ENCODE measurements at places on chromosomes 7 and 10. TPM values are rescaled to one million over a fixed set of nuclear protein-coding genes. Genes with fewer than 3 reads are reported as not detected.

GRCh38 chr7:21550821-21551531 is 8.1 kb downstream of the DNAH11 start:
- no peak for DNase-seq

DNA sequence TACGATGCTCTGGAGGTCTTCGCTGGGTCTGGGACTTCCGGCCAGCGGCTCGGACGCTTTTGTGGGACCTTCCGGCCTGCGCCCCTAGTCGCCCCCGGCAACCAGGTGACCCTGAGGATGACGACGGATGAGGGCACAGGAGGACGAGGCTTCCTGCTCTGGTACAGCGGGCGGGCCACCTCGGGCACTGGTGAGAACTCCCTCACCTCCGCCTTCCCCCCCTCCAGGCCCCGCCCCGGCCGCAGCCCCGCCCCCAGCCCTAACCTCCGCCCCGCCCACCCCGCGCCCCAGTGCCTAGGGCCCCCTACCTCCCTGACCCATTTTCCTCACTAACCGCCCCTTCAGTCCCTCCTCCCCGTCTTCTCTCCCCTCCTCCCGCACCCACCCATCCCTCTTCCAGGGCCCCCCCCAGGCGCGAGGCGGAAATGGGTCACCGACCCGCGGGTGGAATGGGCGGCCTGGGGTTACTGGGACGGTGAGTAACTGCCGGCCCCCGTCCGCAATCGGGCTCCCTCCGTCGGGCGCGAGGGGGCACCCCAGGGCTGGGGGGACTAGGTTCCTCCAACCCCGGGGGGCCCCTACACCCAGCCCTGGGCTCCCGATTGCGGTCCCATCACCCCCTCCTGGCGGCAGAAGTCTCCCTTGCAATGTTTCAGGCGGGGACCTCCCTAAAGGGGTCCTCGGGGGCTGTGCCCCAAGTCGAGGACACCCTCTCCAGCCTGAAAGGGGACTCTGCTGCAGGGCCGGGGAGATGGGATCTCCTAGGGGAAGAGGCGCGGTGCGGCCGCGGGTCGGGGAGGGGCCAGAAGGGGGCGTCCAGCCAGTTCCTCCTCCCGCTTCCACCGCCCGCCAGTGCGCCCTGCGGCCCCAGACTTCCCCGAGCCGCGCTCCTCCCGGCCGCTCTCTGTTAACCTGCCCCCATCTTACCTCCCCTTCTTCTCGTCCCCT is 2.1 kb downstream of the PCOLCE start:
- peak; percentile 60 for DNase-seq

The STEAP1B gene
- 0.24 TPM for total RNA-seq

DNA sequence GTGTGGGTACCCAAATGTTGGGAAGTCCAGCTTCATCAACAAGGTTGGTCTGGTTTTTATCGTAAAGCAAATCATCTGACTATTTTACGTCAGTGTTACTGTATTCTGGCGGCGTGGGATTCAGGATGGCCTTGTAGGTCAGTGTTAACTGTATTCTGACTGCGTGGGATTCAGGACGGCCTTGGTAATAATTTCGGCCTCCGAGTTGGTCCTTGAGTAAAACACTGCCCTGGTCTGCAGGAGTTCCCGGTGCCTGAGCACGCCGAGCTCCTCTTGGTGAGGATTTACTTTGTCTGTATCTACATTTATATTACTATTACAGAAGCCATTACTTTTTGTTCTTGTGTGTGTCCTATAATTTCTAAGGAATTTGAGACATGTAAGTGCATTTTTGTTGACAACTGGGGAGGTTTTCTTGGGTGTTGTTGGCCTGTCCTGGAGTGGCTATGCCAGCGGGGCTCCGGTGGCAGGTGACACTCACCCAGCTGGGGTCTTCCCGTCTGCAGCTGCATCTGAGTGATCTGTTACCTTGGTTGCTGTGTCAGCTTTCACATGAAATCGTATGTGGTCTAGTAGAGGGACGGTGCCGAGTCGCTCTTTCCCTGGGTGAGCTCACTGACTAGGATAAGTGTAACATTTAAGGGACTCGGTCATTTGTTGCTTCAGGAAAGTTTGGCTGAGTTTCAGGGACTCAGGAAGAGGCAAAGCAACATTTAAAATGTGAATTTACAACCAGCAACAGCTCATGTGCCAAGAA is 9.2 kb downstream of the GTPBP4 start:
- DNase-seq: no peak

The LEP gene
- not detected for total RNA-seq

GRCh38 chr7:100132697-100133151 is 6.0 kb downstream of the MBLAC1 start:
- DNase-seq: peak; percentile 61

DNA sequence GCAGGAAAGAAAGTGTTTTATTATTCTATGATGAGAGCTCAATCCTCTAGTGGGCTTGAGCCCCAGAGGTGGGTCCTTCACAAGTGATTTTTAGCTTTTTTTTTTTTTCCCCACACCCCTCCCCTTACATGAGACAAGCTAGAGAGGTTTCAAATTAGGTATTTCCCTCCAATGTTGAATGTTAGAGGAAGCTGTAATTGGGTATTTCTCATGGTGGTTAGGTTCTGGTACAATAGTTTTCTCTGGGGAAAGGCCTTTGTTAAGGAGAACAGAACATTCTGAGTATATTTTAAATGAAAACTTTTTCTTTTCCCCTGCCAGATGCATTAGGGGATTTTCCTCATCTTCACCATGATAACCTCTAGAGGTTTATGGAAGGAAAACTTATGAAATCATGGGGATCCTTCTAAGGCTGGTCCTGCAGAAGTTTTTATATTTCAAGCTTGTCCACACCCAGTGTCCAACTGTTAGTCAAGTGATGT is 1039.7 kb downstream of the NRG3 start:
- DNase-seq: no peak

DNA sequence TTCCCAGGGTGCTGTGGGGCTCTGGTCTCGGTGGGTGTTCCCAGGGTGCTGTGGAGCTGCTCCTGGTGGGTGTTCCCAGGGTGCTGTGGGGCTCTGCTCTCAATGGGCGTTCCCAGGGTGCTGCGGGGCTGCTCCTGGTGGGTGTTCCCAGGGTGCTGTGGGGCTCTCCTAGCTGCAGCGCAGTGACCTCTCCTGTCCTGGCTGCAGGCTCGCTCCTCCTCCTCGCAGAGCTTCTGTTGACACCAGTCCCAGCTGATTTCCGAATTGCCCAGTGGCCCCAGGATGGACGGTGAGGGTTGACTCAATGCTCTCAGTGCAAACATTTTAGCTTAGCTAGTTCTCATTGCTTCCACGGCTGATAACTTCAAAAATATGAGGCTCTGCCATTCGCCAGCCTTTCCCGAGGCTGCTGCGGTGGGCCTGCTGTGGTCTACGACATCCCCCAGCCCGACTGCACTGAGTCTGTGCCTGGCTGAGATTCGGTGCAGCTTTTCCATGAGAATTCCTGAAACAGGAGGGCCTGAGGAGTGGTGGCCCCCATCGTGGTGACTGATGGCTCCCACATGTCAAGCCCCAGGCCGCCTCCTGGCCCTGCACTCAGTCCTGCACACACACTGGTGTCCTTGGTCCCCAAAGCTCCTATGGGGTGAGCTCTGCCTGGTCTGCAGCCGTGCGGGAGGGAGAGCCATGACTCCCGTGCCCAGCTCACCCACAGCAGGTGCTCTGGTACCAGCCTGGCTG is 58.3 kb upstream of the NKX6-2 start:
- no peak for DNase-seq

Data from activated T-cell treated with anti-CD3 and anti-CD28 coated beads, Interleukin-2, amount 50 U/mL, for 4 hours (primary cell).